ENCODE measurements at places on chromosomes 13 and 19.

- H3K36me3 ChIP-seq = no peaks in the 10 kb centered on the region
- no peaks in the 10 kb centered on the region for H3K27me3 ChIP-seq
- no peaks in the 10 kb centered on the region for H3K4me1 ChIP-seq
- H3K27ac ChIP-seq = no peak overlapping the region
- DNase-seq = no peak
- H3K4me3 ChIP-seq = no peak overlapping the region
These were observed 629.7 kb downstream of the LIG4 start for GRCh38 chr13:107585469-107586180.

DNA sequence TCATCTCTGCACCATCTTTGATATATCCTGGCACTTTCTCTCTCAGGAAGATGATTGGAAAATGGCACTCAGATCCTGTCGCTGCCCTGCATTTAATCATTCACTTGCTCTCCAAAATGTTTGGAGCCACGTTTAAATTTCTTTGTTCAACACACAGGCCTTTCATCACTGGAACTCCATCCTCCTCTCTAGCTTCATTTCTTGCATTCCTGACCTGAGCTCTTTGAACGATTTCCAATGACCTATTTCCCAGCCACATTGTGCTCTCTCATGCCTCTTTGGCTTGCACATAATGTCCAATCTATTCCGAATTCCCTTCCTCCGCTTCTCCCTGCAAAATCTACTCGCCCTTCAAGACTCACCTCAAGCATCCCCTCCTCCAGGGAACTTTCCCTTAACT, 287.4 kb upstream of the NBEA start:
- no peak overlapping the region for H3K4me3 ChIP-seq
- H3K27me3 ChIP-seq = no peaks in the 10 kb centered on the region
- peaks cover 6% of the 10 kb centered on the region for H3K36me3 ChIP-seq
- no peak for DNase-seq
- no peaks in the 10 kb centered on the region for H3K4me1 ChIP-seq

DNA sequence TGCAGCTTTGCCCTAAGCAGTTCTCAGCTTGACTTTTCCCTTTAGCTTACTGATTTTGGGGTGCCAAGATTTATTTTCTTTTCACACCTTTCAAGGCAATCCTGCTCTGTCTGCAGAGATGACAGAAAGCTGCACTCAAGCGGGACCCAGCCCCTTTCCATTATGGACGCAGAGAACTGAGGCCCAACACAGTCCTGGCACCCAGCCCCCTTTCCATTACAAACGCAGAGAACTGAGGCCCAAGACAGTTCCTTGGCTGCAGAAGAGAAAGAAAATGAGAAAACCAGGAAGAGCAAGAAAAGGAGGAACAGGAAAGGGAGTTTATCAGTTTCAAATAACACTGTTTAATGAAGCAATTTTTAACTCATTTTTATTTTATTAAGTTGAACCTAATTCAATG, 36.8 kb upstream of the ATP11A start:
- no peaks in the 10 kb centered on the region for H3K4me1 ChIP-seq
- H3K27ac ChIP-seq = no peak overlapping the region
- H3K36me3 ChIP-seq = no peaks in the 10 kb centered on the region

GRCh38 chr13:95642999-95643398, 1.5 kb downstream of the DZIP1 start:
- no peak overlapping the region for H3K27ac ChIP-seq
- no peak for DNase-seq
- peaks cover 6% of the 10 kb centered on the region for H3K4me1 ChIP-seq
- no peak overlapping the region for H3K4me3 ChIP-seq
- no peaks in the 10 kb centered on the region for H3K36me3 ChIP-seq

DNA sequence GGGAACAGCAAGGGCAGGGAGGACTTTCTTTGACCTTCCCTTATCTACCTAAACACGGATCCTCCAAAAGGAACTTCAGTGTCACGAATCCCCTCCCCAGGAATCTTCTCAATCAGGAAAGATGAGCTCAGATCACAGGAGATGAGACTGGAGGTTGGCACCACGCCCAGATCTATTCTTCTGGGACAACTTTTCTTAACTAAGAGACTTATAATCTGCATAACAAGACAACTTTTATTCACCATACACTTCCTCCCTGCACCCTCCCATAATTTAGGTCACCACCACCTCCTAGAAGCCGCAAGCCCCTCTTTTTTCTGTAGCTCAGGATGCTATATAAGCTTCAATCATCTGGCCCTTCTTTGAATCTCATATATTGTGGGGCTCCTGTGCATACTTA, 19.2 kb upstream of the AKT2 start:
- no peak overlapping the region for H3K27ac ChIP-seq
- peaks cover 3% of the 10 kb centered on the region for H3K4me1 ChIP-seq
- H3K27me3 ChIP-seq = no peaks in the 10 kb centered on the region
- H3K4me3 ChIP-seq = no peak overlapping the region

Measured in natural killer cell treated with Interleukin-12 subunit alpha and Interleukin-12 subunit beta and Interleukin-15 and Interleukin-18, amount 100 ng/mL, for 72 hours (primary cell).